ENCODE measurements at places on chromosomes 7 and 10.

GRCh38 chr10:58820861-58821751 is 308.4 kb downstream of the BICC1 start:
- DNase-seq, result no peak

- DNase-seq, result no peak
These were observed 1.3 kb downstream of the MOSPD3 start for GRCh38 chr7:100613412-100614175.

- DNase-seq, result no peak
These were observed 689 bp upstream of the SMARCD3 start for GRCh38 chr7:151249034-151249731.

- no peak for DNase-seq
These were observed 1605.4 kb upstream of the LRRTM3 start for GRCh38 chr10:65320236-65321026.

GRCh38 chr7:45219801-45220435 is 62.3 kb downstream of the RAMP3 start:
- no peak for DNase-seq

DNA sequence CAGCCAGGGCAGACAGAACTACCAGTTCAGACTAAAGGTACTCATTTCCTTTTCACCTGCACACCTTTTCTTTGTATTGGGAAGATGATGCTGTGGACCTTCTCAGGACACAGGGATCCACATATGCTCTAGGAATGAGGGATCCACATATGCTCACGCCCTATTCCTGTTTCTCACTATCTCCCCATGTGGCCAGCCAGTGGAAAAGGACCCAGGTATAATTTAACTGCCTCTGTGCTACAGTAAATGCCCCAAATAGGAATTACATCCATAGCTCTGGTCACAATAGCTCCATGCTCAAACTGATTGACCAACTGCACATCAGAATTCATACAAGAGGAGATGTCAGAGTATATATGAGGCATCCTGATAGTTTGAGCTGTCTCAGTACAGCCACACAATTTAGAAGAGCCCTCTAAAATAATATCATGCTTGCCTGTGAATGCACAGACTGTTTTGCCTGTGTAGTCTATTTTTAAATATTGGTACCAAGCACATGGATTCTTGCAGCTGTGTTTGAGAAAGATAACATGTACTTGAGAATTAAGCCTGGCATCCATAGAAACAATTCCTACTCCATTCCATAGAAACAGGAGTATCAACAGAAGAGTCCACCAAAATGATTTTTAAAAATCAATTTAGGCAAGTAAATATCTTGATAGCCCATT is 43.7 kb downstream of the CTTNBP2 start:
- no peak for DNase-seq

GRCh38 chr7:48419401-48419800 is 248.1 kb downstream of the ABCA13 start:
- DNase-seq, result no peak

DNA sequence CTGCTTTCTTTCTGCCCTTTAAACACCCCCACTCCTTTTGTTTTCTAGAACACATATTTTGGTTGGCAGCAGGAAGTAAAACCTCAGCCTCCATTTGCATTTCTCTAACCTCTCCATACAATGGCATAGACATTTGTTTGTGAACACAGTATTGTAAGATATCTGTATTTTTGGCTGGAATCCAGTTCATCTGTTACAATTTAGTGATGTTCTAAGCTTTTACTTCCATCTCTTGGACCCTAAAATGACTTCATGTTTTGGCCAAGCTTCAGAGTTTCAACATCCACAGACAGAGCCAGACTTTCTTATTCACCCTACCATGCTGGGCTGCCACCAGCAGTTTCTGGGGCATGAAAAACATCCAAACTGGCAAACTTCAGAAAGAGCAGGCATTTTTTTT is 21.1 kb upstream of the AUTS2 start:
- no peak for DNase-seq

DNA sequence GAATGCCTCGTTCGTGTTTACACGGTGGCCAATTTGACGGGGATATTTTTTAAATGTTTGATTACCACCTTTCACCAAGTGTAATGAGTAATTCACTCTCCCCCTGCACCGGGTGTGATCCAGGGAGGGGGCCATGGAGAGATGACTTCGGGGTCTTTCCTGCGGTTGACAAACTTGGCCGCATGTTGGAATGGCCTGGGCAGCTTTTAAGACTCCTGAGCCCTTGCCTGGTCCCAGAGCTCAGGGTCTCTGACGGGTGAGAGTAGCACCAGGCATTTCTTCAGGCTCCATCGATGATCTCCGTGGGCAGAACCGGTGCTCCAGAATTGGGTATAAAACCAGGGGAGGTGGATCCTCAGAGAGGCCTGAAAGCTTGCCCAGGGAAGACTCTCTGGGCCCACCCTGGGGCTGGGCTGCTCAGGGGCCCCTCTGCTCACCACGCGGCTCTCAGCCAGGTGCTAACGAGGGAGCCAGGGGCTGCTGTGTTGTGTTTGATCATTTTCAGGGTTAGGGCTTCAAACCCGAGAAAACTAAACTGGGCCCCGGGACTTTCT is 882 bp downstream of the ZNF282 start:
- no peak for DNase-seq

DNA sequence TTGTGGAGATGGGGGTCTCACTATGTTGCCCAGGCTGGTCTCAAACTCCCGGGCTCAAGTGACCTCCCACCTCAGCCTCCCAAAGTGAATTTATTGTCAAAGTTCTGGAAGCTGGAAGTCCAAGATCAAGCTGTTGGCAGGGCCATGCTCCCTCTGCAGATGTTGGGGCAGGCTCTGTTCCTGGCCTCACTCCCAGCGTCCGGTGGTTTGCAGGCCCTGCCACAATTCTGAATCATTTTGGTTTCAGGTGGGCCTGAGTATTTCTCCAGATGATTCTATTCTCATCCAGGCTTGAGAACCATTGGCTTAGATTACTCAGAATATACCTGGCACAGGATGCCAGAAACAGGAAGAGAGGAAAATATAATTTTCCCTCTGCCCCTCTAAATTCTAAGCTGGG is 737.4 kb downstream of the TNS3 start:
- DNase-seq, result no peak

- DNase-seq, result no peak
These were observed 29.1 kb downstream of the CCDC6 start for GRCh38 chr10:59877191-59877671.

GRCh38 chr7:140901941-140902302 is 22.8 kb downstream of the BRAF start:
- no peak for DNase-seq

- DNase-seq, result no peak
These were observed 1.4 kb upstream of the ASIC3 start for GRCh38 chr7:151046603-151047573.

- no peak for DNase-seq
These were observed 195.8 kb downstream of the RPS24 start for GRCh38 chr10:78229489-78229888.

- DNase-seq, result no peak
These were observed 52.7 kb upstream of the INPP5A start for GRCh38 chr10:132484922-132485321.

GRCh38 chr10:22764639-22765038 is 50.3 kb upstream of the PIP4K2A start:
- DNase-seq, result no peak

DNA sequence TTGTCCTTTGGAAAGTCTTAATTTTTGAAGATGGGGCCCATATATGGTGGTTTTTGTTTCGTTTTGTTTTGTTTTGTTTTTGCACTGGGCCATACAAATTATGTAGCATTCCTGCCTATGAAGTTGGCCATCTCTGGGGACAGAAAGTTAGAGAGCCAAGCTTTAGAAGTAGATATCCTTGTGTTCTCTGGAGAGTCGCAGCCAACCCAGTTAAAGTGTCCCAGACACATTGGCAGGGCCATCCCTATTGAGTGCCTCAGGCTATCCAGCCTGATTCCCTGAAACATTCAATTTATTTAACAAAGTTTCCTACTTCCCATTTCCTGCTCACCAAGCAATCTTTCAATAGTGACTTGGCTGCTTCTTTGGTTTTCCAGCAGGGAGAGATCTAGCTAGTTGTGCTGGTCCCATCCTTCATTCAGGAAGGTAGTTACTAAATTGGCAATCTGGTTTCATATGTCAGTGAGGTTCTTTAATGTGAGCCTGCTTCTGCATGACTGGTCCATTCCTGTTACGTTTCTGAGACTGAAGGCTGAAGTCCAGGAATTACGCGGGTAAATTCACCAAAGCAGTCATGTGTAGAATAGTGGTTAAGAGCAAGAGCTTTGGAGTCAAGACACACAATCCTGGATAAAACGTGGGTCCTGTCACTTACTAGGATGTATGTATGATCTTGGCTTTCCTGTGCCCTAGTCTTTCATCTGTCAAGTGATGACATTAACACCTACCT is 49.3 kb upstream of the HBP1 start:
- DNase-seq, result no peak

DNA sequence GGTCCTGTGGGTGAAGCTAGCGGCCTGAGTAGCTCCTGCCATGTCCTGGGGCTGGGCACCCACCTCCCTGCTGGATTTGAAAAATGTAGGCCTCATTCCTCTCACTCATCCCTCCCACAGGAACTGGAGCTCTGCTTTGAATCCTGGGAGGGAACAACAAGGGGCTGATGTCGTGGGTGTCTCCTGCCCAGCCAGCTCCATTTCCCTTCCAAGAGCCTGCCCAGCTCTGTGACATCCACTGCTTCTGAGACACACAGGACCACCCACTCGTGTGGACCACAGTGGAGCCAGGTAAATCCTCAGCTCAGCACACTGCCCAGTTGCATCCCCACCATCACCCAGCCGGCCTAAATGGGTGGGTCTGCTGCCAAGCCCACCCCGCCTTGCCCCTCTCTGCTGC is 579.2 kb downstream of the GRID1 start:
- no peak for DNase-seq

- DNase-seq, result no peak
These were observed 139.3 kb downstream of the GALNT17 start for GRCh38 chr7:71271203-71271602.

DNA sequence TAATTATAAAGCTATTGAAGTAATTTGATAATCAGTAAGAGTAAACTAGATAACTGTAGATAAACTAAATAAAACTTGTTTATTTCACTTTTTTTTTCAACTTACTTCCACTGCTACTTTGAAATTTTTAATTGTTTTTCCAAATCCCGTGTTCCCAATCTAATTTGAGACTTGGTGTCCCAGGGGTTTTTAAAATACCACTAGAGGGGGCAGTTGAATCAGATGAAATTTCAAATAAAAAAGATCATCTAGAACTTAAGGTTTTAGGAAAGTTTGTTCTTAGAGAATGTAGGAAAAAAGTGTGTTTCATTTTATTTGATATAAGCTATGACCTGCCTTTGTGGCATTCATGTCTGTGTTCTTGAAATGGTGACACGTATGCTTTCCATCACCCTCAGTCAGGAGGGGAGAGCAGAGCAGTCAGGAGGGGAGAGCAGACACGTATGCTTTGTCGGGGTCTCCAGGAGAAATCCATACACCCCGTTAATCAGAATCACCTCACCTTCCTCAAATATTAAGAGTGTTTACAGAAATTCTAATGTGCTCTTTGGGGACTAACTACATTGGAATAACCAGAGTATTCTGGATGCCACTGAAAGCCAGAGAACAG is 49.9 kb downstream of the C10orf67 start:
- no peak for DNase-seq

DNA sequence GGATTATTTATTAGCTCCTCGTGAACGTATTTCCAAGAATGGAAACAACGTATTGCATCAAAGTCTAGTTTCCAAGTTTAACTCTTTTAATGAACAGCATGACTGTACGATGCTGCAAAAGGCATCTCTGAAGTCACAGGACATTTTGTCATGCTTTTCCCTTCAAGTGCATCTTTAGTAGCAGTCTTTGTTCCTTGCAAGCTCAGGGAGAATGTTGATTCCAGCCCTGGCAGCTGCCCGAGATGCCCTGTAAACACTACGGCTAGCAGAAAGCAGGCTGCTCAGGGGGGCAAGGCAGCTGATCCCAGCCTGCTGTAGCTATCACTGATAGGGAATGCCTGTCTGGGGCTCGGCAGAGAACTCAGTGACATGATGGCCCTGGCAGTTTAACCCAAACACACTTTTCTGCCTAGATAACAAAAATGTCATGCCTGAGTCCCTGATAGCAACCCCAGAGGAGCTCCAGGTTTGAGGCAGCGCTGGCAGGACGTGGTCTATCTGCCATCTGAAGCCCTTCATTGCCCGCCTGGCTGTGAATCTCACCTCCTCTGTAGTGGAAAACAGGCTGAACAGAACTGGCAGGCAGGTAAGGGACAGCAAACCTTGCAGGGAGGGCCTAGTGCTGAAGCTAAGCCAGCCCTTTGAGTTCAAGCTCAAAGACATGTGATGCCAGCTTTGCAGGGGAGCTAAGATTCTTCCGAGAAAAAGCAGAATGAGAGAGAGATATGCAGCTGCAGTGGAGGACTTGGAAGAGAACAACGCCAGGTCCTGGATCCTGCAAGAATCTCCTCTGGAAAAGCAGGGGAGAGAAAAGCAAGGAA is 264.6 kb downstream of the SNX10 start:
- DNase-seq, result no peak

DNA sequence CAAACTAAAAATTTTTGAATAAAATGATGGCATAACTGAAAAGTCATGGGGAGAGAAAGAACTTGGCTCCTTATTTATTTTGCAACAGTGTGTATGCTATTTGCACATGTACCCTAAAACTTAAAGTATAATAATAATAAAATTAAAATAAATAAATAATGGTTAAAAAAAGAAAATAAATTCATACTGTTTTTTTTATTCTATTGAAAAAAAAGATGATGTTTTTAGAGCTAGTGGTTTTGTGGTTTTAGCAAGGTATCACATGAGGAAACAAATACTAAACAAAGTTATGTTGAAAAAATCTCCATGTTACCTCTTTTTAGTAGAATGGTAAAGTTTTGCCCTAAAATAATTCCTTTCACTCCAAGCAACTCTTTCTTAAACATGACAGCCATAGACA is 26.2 kb downstream of the TMEM168 start:
- DNase-seq, result no peak

DNA sequence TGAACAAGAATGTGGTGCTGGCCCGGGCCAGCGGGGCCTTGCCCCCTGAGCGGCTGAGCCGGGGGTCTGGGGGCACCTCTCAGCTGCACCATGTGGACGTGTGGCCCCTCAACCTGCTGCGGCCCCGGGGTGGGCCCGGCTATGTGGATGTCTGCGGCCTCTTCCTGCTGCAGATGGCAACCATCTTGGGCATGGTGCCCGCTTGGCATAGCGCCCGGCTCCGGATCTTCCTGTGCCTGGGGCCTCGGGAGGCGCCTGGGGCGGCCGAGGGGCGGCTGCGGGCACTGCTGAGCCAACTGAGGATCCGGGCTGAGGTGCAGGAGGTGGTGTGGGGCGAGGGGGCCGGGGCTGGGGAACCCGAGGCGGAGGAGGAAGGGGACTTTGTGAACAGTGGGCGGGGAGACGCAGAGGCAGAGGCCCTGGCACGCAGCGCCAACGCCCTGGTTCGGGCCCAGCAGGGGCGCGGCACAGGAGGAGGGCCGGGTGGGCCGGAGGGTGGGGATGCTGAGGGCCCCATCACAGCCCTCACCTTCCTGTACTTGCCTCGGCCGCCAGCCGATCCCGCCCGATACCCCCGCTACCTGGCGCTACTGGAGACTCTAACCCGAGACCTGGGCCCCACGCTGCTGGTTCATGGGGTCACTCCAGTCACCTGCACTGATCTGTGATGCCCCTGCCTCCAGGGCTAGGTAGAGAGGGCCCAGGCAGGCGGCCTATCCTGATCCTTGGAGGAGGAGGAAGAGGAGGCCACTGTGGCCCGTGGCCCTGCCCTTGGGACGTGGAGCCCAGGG is 1.1 kb upstream of the TRIP6 start:
- DNase-seq, result no peak

- no peak for DNase-seq
These were observed 373.4 kb upstream of the PCDH15 start for GRCh38 chr10:55174419-55174818.

All from T-helper 9 cell (primary cell).